ENCODE measurements at places on chromosomes 2 and 18. TPM values are rescaled to one million over a fixed set of nuclear protein-coding genes. Genes with fewer than 3 reads are reported as not detected.

- no peak for DNase-seq
These were observed 86.9 kb upstream of the MGAT5 start for GRCh38 chr2:134167015-134167414.

DNA sequence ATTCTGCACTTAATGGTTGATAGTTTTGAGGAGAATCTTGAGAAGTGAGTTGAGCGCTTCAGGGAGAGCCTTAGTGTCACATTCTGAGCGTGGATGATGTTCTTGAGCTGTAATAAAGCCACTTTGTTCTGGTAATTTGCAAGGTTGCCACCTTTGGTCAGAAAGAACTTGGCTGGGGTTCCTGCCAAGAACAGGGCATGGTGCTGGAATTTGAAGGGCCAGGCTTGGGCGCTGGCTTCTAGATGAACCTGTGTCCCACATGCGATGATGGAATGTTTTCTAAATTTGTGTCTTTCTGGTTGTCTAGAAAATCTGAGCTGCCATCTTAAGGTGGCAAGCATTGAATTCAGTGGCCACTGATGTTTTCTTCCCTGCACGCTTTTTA lies 124.1 kb upstream of the EML6 start:
- no peak for DNase-seq

- DNase-seq: no peak
These were observed 124.2 kb downstream of the UBE2E3 start for GRCh38 chr2:181104512-181105115.

DNA sequence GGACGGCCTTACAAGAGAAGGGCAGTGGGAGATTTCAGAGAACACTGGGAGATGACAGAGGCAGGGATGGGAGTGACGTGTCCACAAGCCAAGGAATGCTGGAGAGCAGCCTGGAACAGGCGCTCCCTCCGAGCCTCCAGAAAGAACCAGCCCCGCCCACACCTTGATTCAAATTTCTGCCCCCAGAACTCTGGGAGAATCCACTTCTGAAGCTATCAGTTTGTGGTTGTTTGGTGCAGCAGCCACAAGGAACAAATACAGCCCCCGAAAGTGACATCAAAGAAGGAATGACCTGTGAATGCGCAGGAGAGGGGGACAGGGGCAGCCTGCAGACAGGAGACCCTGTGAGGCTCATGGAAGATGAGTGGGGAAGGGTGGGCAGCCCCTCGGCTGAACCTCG lies 67.3 kb downstream of the TWIST2 start:
- DNase-seq: peak; percentile 34

GRCh38 chr2:127072396-127072795 lies 34.6 kb downstream of the BIN1 start:
- DNase-seq: no peak

DNA sequence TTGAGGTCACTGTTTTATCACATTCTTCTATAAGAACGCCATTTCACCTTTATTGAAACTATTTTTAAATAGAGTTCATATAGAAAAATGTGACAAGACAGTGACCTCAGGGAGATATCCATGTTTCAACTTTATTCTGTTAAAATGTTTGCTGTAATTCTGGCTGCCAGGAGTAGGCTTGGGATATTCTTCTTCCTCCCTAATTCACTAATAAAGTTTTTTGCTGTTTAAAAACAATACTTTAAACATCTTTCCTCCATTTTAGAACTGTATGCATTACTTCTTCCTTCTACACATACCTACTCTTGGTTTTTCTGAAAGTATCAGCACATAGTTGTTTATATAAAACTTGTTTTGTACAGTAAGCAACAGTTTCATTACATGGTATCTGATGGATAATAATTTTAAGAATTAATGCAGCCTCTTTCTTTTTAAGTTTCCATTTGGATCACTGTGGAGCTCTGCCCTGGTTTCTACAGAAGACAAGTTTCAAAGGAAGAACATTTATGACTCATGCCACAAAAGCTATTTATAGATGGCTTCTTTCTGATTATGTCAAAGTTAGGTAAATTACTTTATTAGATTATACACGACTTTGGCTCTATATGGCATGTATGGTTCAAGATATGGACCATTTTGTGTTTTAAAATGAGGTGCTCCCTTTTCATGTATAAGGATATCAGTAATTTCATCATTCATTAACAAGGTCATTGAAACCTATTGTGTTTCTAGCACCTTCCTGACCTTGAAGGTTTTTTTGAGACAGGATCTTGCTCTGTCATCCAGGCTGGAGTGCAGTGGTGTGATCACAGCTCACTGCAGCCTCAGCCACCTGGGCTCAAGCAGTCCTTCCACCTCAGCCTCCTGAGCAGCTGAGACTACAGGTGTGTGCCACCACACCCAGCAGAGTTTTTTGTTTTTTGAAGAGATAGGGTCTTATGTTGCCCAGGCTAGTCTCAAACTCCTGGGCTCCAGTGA lies 7.2 kb downstream of the CPSF3 start:
- no peak for DNase-seq

- no peak for DNase-seq
These were observed 180.8 kb downstream of the GLI2 start for GRCh38 chr2:120916446-120916845.

DNA sequence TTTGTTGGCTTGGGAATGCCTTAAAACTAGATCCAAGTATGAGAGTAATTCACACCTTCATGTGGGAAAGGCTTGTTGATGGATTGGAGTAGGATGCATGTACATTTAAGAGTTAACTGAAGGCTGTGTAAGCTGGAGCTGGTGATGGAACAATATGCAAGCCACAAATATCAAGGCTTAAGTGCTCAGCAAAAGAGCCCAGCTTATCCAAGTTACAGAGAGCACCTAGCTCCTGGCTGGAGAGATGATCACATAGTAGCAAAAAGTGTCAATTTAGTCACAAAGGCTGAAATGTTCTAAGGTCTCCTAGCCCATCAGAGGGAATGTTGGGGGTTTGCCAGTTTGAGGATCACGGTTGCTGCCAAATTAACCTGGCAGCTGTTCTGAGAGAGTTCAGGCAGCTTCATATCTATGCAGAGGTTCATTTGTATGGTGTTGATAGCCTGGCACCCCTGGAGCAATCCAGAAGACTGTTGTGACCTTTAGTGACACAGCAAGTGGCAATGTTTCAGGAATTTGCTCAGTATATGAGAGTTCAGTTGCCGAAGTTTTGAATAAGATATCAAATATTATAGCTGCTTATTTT lies 228.2 kb downstream of the DOK6 start:
- DNase-seq: no peak

DNA sequence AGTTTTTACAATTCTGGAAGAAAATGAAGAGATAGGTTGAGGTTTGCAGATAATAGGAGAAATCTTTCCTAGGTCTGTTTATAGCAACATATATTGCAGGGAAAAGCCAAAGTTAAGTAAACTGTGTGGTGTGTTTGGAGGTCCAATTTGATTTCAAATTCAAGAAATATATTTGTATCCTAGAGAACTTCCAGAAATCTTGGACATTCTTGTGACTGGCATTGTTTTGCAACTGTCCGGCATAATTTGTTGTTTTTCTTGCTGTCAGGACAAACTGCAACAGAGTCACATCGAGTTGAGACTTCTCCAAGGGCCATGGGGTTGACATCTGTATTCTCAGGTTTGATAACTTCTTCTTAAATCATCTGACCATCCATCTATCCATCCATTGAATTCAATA lies 170.9 kb upstream of the ZEB2 start:
- no peak for DNase-seq

DNA sequence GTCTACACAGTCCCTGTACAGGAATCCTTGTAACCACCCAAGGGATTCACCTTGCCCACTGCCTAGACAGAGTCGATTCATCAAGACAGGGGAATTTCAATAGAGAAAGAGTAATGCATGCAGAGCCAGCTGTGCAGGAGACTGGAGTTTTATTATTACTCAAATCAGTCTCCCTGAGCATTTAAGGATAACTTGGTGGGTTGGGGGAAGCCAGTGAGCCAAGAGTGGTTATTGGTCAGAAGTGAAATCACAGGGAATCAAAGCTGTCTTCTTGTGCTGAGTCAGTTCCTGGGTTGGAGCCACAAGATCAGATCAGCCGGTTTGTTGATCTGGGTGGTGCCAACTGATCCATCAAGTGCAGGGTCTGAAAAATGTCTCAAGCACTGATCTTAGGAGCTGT lies 17.8 kb upstream of the FAM98A start:
- no peak for DNase-seq

- no peak for DNase-seq
These were observed 40.8 kb downstream of the NTSR2 start for GRCh38 chr2:11629215-11629614.

ITGB6 gene
- total RNA-seq: not detected

IFIH1 gene
- 21.0 TPM for total RNA-seq

EDAR gene
- total RNA-seq: 0.22 TPM

GALNT3 gene
- total RNA-seq: 2.5 TPM

PELI1 gene
- total RNA-seq: 50.7 TPM

CLEC4F gene
- 1.7 TPM for total RNA-seq

Measured in sciatic nerve (tissue), 2 donors.